NCI-H2081 (cell line): ENCODE measurements at places on chromosomes 16 and 17.

- DNase-seq, result no peak
Measured at GRCh38 chr17:74734256-74734655, 2.8 kb upstream of the RAB37 start.

- DNase-seq, result no peak
Measured at GRCh38 chr17:49191409-49191916, 18.9 kb downstream of the GNGT2 start.

DNA sequence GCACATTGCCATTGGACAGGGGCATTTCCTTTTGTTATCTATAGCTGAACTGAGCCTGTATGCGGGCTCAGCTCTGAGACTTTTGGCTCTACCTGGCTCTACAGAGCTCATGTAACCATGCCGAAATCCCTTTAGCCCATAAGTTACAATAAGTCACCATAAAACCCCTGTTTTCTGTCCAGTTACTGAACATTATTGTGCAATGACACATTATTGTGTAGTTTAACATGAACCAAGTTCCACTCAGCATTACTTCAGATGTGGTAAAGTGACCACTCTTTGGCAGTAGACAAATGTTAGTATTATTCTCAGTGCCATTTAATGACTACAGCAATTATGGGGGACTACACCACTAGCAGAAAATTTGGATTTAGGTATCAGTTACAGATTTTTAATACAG lies 65.4 kb upstream of the RASL10B start:
- no peak for DNase-seq

- DNase-seq, result no peak
Measured at GRCh38 chr17:47301161-47301560, 22.6 kb upstream of the EFCAB13 start.

DNA sequence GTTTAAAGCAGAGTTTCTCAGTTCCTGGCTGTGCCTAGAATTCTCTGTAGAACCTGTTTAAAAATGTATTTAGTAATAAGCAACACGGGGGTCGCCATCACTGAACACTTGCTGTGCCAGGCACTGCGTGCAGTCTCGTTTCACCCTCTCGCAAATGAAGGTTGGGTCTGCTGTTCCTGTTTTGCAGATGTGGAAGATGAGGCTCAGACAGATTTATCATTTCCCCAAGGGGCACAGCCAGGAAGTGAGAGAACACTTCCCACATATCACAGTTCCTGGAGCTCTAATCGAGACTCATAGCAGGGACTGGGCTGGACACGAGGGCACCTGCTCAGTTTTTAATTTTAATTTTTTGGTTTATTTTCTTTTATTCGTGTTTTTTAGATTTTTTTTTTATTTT lies 122.7 kb downstream of the ABCC6 start:
- DNase-seq, result no peak
